ENCODE measurements at places on chromosomes 3 and 15. TPM values are rescaled to one million over a fixed set of nuclear protein-coding genes. Genes with fewer than 3 reads are reported as not detected.

TRH gene
- not detected for total RNA-seq

SKOR1 gene
- 0.25 TPM for total RNA-seq

- peak; percentile 95 for DNase-seq
Observed at GRCh38 chr15:44536962-44537734, at the start of gene EIF3J. EIF3J (plus strand) TSS chr15:44537147; CDS start chr15:44537195, 48 bp downstream.

GRCh38 chr3:55481744-55482495 is 5.2 kb downstream of the WNT5A start:
- no peak for DNase-seq

GRCh38 chr3:111915905-111916304 is 56.8 kb downstream of the PHLDB2 start:
- no peak for DNase-seq

ALG1L2 gene
- not detected for total RNA-seq

MUC20 gene
- 0.20 TPM for total RNA-seq

DNA sequence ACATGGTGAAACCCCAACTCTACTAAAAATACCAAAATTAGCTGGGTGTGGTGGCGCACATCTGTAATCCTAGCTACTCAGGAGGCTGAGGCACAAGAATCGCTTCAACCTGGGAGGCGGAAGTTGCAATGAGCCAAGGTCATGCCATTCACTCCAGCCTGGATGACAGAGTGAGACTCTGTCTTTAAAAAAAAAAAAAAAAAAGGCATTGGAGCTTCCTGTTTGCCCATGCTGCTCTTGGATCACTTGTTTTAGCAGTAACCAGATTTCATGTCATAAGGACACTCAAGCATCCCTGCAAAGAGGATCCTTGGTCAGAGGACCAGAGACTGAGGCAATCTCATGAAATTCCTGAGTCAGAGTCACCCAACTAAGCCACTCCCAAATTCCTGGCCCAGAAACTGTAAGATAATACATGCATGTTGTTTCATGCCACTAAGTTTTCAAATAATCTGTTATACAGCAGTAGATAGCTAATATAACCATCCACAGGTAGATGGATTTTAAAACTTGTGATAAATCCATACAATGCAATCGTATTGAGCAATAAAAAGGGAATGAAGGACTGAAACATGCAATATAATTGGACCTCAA is 82.0 kb upstream of the XXYLT1 start:
- DNase-seq = no peak

DNA sequence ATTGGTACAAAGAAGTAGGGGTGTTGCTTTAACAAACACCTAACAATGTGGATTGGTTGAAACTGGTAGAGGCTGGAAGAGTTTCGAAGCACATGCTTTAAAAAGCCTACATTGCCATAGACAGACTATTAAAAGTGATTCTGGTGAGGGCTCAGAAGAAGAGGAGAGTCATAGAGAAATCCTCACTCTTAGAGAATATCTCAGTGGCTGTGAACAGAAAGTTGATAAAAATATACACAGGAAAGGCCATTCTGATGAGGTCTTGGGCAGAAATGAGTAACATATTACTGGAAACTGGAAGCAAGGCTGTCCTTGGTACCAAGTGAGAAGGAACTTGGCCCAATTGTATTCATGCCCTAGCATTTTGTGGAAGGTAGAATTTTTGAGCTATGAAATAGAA is 173.7 kb upstream of the CRBN start:
- no peak for DNase-seq

GRCh38 chr15:31525988-31526665 is 199.5 kb downstream of the KLF13 start:
- no peak for DNase-seq

GRCh38 chr15:50613600-50613999 is 67.1 kb upstream of the USP50 start:
- DNase-seq = no peak

GRCh38 chr3:125512135-125512920 is 7.7 kb downstream of the SNX4 start:
- DNase-seq = peak; percentile 73

GRCh38 chr3:194332858-194333211 is 18.3 kb downstream of the CPN2 start:
- DNase-seq = no peak

Measured in activated CD8-positive, alpha-beta T cell treated with anti-CD3 and anti-CD28 coated beads for 36 hours (primary cell).